Vein endothelial cell (primary cell): ENCODE measurements at places on chromosomes 12 and 14. TPM values are rescaled to one million over a fixed set of nuclear protein-coding genes. Genes with fewer than 3 reads are reported as not detected.

Gene DHRS2
- total RNA-seq, result 0.38 TPM in 1 of 2 replicates, not detected in the other

Gene PRMT5
- 59.2 and 61.7 TPM in 2 replicates for total RNA-seq

Gene KLRK1
- total RNA-seq, result not detected in 2 replicates

Gene SPIC
- total RNA-seq, result not detected in 2 replicates

Gene SYT10
- not detected in 2 replicates for total RNA-seq

Gene LMO3
- under 0.01 TPM in 1 of 2 replicates, not detected in the other for total RNA-seq

Gene NGDN
- total RNA-seq, result 29.4 and 42.5 TPM in 2 replicates

Gene ST8SIA1
- under 0.01 TPM in 1 of 2 replicates, not detected in the other for total RNA-seq

Gene TMPRSS12
- total RNA-seq, result not detected in 2 replicates

Gene MYF5
- total RNA-seq, result not detected in 2 replicates

Gene TAS2R13
- total RNA-seq, result 1.6 and 2.4 TPM in 2 replicates

Gene LRTM2
- total RNA-seq, result 0.10 TPM in 1 of 2 replicates, not detected in the other

Gene LAG3
- 0.10 and 0.33 TPM in 2 replicates for total RNA-seq

Gene PLBD1
- 0.10 TPM in 1 of 2 replicates, not detected in the other for total RNA-seq

Gene JKAMP
- 74.8 and 110 TPM in 2 replicates for total RNA-seq

Gene RTN1
- total RNA-seq, result 0.10 and 0.33 TPM in 2 replicates

Gene ESPL1
- total RNA-seq, result 6.2 and 10.9 TPM in 2 replicates

Gene CD69
- total RNA-seq, result 1.3 and 1.8 TPM in 2 replicates

Gene KRT73
- total RNA-seq, result not detected in 2 replicates

Gene DNAH10
- under 0.01 TPM in 2 replicates for total RNA-seq

Gene FSCB
- not detected in 2 replicates for total RNA-seq

Gene KCNH3
- under 0.01 TPM in 1 of 2 replicates, not detected in the other for total RNA-seq

Gene FAM186B
- 0.48 and 0.65 TPM in 2 replicates for total RNA-seq

Gene GOLGA5
- 43.8 and 46.9 TPM in 2 replicates for total RNA-seq

Gene IFNG-AS1
- total RNA-seq, result not detected in 2 replicates

Gene STAT2
- 69.4 and 94.7 TPM in 2 replicates for total RNA-seq

Gene KRT79
- total RNA-seq, result not detected in 2 replicates

Gene MAP3K12
- total RNA-seq, result 18.9 and 21.5 TPM in 2 replicates

Gene TPPP2
- not detected in 2 replicates for total RNA-seq

Gene TCTN2
- 10.5 and 13.1 TPM in 2 replicates for total RNA-seq

Gene INSM2
- total RNA-seq, result not detected in 2 replicates

Gene RDH5
- total RNA-seq, result 0.98 and 2.1 TPM in 2 replicates

Gene KLRC2
- total RNA-seq, result not detected in 2 replicates

Gene PTGER2
- not detected in 2 replicates for total RNA-seq

Gene RIC8B
- total RNA-seq, result 9.8 and 11.1 TPM in 2 replicates

Gene RERG
- not detected in 2 replicates for total RNA-seq

Gene TSPAN19
- total RNA-seq, result not detected in 2 replicates

Gene BCL11B
- total RNA-seq, result 0.19 and 0.33 TPM in 2 replicates

Gene DEPDC4
- total RNA-seq, result 1.7 TPM in 1 of 2 replicates, not detected in the other

Gene NRIP2
- total RNA-seq, result not detected in 2 replicates

Gene MAP1LC3B2
- total RNA-seq, result 0.33 and 0.86 TPM in 2 replicates

Gene LPCAT3
- total RNA-seq, result 7.8 and 13.4 TPM in 2 replicates

Gene FOXN4
- total RNA-seq, result not detected in 2 replicates

Gene BEST3
- 0.29 and 0.33 TPM in 2 replicates for total RNA-seq

Gene CLEC9A
- not detected in 2 replicates for total RNA-seq

Gene SDSL
- 2.0 and 4.2 TPM in 2 replicates for total RNA-seq

Gene ZNF140
- total RNA-seq, result 20.9 and 21.9 TPM in 2 replicates

Gene LUM
- 1.2 and 1.3 TPM in 2 replicates for total RNA-seq

Gene LRRK2
- 0.33 and 2.0 TPM in 2 replicates for total RNA-seq

Gene MYO1H
- not detected in 2 replicates for total RNA-seq

Gene MMP14
- 268 and 400 TPM in 2 replicates for total RNA-seq

Gene FAR2
- total RNA-seq, result 66.6 and 72.5 TPM in 2 replicates

Gene MBIP
- total RNA-seq, result 9.5 and 9.9 TPM in 2 replicates

Gene SMCO2
- total RNA-seq, result not detected in 2 replicates

Gene DTX3
- 0.48 and 1.3 TPM in 2 replicates for total RNA-seq

Gene NANOG
- total RNA-seq, result not detected in 2 replicates
